ENCODE measurements at places on chromosomes 2 and 18.

DNA sequence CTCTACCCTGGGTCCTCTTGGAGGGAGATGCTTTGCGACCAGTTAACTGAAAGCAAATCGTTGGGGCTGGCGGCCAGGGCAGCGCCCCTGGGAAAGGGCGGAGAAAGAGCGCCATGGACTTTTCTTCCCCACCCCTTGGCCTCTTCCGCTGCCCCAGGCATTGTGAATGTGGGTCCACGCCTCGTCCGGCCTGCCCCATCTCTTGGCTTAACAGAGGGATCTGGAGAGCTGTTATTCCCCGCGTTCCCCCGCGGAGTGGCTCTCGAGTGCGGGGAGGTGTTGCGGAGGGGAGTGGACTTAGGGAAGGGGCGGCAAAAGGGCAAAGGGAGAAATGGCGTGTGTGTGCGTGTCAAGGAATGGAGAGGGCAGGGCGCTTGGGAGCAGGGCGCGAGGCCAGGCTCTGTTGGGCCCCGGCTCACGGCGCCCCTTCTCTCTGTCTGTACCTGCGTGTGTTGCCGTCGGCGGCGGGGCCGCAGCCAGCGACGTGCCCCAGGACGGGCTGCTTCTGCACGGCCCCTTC lies 6.6 kb downstream of the EMX1 start:
- DNase-seq: no peak

DNA sequence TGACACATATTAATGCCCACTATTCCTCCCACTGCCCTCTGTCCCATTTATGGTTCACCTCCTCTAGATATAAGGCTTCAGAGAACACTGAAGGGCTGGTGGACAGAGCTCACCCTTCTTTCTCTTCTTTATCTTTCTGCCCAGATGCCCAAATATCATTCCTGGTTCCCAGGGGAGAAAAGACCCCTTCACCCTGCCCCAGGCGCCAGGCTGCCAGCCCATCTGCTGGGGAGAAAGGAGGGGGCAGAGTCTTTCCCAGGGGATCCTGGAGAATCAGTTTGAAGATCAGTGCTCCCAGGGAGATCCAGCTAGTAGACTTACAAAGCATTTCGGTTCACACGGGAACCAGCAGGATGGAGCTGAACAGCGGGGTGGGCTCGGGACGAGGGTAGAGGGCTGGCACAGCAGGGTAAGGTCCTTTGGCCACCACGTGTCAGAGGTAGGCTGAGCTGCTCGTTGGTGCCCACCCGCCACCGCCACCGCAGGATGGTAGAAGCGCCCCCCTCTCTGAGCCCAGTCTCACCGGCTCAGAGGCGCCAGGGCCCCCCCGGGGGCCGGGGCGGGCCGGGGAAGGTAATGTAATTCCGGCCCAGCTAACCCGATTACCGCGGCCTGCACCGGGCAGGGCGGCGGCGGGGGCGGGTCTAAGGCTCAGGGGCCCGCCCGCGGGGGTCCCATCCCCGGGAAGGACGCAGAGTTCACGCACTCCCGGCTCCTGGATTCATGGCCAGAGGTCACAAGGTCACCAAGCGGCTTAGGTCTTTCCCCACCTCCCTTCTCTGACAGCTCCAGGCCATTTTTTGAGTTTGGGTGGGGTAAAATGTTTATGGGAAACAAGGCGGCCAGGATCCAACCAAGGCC lies 1.3 kb upstream of the TLX2 start:
- no peak for DNase-seq

- no peak for DNase-seq
Measured at GRCh38 chr2:21727101-21727500, 603.3 kb downstream of the TDRD15 start.

DNA sequence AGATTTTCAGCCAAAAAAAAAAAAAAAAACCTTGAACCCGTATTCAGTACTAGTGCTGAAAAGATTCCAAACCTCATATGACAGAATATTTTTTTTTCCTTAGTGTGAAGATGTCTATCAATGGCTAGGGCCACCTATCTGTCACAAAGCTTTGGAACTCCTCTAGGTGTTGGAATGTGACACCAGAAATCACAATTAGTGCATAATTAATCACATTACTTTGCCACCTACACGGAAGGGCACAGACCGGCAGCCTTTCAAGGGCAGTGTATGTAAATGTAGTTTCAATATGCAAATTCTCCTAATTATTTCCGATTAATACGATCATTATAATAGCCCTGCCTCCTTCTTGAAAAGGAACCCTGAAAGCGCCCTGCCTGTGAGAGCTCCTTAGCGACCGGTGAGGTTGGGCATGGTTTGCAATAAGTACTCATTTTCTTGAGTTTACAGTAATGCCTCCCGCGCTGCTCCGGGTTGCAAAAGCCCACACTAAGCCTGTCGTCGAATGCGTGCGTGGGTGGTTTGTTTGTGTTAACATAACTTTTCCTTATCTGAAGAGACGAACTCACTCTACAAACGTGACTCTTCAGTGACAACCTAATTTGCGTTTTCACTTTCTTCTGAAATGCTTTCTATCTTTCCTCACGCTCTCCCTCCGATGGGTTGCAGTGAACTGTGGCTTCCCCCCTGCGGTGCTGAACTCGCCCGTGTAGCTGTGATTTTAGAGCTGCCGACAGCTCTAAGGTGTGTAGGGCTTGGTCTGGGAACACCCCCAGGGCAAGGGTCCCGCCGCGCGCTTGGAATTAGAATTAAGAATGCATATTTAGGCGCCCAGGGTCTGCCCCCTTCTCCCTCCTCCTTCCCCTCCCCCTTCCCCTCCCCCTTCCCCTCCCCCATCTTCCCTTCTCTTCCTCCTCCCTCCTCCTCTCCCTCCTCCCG lies 765 bp upstream of the ID2 start:
- peak; percentile 73 for DNase-seq

GRCh38 chr18:5787936-5788335 lies 107.4 kb downstream of the TMEM200C start:
- no peak for DNase-seq

DNA sequence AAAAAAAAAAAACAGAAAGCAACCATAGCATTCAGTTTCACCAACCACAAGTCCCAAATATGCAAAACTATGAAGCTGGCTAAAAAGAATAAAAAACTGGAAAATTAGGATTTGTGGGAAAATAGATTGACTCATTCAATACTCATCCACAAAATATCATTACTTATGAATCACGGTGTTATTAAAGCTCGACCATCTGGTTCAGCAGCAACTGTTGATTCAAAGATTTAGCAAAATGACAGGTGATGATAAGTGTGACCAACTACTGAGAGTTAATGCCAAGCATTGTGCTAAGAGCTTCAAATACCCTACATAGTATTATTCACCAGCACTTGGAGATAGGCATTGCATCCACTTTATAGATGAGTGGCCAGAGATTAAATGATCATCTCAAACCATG lies 26.2 kb upstream of the XDH start:
- DNase-seq: no peak

- DNase-seq: no peak
Measured at GRCh38 chr2:202165945-202166344, 72.5 kb downstream of the SUMO1 start.

DNA sequence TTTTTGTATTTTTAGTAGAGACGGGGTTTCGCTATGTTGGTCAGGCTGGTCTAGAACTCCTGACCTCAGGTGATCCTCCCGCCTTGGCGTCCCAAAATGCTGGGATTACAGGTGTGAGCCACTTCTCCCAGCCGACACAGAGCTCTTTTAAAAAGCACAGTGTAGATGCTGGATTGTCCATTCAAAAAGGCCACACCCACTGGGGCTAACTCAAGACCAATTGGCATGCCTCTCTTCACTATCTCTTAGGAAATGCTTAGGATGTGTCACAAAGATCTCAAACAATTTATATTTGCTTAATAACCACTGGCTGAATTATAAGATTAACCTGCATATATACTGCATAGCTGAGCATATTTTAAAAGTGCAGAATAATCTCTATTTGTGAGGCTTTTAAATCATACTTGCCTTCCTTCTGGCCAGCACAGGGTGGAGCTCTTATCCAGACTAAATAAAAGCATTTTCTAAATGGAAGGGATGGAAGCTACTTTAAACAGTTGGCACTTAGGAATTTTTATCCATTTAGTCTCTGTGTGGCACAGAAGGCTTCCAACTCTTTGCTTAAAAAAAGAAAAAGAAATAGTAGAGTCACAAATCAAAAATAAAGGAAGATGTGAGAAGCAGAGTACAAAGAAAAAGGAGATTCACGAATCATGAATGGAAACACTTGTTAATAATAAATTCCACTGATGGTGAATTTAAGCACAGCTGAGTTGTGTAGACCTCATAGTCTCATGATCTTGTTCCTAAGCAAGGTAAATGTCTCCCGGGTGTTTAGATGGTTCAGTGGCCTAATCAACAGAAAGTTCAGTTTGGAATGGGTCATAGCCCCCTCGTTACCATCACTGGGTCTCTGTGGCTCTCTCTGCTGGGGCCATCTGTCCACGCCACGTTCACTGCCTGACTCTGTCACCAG lies 22.4 kb downstream of the CRYGD start:
- DNase-seq: no peak

DNA sequence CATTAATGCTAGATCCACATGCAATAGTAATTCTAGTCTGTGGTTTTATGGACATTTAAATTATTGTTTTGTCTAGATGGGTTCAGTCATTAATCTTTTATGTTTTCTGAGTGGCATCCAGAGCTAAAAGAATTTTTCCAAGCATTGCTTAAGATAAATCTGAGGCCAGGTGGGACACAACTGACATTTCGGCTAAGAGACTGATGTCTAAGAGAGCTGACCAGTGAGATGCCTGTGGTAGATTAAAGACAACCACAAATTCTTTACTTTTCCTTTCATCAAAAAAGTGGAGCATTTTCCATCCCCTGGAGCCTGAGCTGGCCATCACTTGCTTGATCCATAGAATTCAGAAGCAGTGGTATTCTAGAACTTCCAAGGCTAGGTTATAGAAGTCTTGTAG lies 182.2 kb downstream of the NRP2 start:
- DNase-seq: no peak

DNA sequence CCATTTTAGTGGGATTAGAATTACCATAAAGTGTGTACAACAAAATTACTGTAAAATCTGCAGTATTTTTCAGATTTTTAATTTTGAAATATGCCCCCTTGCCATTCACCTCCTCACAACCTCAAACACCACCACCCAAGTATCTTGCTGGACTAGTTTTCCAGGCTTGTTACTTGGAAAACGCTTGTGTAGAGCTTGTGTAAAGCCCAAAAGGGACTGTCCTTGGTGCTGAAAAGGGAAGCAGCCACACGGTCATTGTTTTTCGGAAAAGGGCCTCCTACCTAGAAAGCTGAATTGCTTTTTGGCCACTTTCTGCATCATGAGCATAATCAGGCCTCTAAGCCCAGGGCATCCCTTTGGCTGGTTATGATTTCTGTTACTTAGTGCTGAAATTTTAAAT lies 563.4 kb downstream of the LRRTM4 start:
- DNase-seq: no peak

GRCh38 chr18:37539236-37539635 lies 26.4 kb downstream of the CELF4 start:
- no peak for DNase-seq

- DNase-seq: no peak
Measured at GRCh38 chr2:17191223-17191622, 327.0 kb downstream of the RAD51AP2 start.

DNA sequence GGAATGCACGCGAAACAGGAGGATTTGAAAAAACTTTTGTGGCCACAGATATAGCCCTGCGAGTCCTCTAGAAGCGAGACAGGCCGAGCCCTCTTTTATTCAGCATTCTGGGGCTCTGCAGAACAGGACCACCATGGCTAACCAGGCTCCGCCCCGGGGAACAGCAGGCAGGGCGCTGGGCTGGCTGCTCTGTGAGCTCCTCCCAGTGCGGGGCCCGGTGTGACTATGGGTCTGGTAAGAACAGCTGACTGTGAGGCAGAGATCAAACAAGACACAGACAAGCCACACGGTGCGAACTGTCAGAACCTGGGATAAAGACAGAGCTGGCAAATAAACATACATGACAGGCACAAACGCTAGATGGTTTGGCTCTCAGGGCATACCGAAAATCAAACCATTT lies 15.5 kb downstream of the PXDN start:
- DNase-seq: no peak

GRCh38 chr2:105220604-105221003 lies 20.9 kb upstream of the GPR45 start:
- no peak for DNase-seq

DNA sequence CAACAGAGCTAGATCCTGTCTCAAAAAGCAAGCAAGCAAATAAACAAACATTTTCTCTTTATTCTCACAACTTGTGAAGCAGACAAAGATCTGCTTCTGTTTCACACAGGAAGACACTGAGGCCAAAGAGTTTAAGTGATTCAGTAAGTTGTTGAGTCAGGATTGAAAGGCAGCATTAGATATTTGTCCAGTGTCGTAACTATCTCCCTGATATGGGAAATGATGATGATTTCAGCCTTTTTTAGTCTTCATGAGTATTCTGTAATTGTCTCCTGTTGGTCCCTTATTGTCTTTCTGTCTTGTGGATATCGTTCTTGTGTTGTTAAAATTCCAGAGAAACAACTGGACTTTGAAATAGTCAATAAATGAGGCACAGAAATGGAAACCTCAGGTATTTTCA lies 59.6 kb downstream of the GATA6 start:
- no peak for DNase-seq

DNA sequence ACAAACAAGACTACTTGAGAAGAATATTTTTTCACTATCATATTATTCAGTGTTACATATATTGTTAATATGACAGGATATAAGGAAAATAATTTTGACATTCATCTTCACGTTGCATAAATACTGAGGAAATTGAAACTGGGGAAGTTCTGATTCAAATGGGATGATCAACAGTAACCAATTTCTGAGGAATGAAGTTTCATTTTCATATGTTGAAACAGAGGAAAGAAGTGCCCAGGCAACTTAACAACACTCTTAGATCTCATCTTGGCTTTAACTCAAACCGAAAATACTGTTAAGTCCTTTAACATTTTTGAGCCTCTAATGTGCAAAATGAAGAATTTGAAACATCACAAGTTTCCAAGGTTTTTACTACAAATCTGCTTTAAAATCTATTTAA lies 612.2 kb upstream of the VRK2 start:
- DNase-seq: no peak

GRCh38 chr2:32450851-32451250 lies 94.0 kb downstream of the BIRC6 start:
- no peak for DNase-seq

- DNase-seq: no peak
Measured at GRCh38 chr2:172462849-172463381, 35.5 kb downstream of the ITGA6 start.

DNA sequence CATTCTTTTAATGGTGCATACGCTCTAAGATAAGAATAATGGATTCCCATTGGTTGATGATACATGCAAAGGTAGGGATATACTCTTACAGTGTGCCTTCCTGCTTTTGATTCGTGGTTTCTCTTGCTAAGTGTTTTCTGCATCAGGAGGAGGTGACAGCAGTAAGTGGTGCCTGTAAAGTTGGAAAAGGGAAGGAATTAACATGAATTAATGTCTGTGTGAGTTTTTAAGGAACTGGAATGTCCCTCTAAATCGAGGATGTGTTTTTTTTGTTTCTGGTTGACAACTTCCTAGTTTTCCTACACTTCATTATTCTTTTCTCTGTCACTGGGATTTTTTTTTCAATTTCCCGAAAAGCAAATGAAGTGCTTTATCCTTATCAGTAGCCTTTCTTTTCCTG lies 54.4 kb downstream of the CRIM1 start:
- no peak for DNase-seq

Data from activated CD4-positive, alpha-beta T cell treated with anti-CD3 and anti-CD28 coated beads, Interleukin-2, amount 50 U/mL, for 24 hours (primary cell).